T-helper 17 cell (primary cell): ENCODE measurements at places on chromosomes 4 and X.

- no peak for DNase-seq
Observed at GRCh38 chrX:64976673-64977040, 407 bp upstream of the ZC4H2 start.

- DNase-seq = no peak
Observed at GRCh38 chrX:151725338-151725614, 9.3 kb upstream of the CNGA2 start.

- DNase-seq = no peak
Observed at GRCh38 chr4:183700407-183700806, 41.3 kb downstream of the TRAPPC11 start.

DNA sequence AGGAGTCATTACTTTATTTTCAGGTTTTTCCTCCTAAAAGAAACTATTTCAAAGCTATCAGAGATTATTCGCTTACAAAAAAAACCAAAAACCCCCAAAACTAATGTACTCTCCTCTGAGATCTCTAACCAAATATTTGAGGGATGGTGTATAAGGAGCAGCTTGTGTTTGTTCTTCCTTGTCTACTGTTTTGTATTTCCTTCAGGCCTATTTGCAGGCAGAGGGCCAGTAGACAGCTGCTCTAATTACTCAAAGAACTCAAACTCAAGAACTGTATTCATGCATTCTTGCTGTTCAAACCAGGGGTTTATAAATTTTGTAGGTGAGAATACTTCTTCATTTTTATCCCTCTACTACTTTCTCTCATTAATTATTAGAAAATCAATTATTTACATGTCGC is 51.3 kb downstream of the SH3RF1 start:
- DNase-seq = no peak

GRCh38 chr4:15870079-15870478 is 68.5 kb downstream of the FGFBP1 start:
- DNase-seq = no peak

- no peak for DNase-seq
Observed at GRCh38 chr4:156749426-156750403, 221.9 kb downstream of the PDGFC start.

- no peak for DNase-seq
Observed at GRCh38 chr4:107654694-107655093, 65.3 kb downstream of the PAPSS1 start.

DNA sequence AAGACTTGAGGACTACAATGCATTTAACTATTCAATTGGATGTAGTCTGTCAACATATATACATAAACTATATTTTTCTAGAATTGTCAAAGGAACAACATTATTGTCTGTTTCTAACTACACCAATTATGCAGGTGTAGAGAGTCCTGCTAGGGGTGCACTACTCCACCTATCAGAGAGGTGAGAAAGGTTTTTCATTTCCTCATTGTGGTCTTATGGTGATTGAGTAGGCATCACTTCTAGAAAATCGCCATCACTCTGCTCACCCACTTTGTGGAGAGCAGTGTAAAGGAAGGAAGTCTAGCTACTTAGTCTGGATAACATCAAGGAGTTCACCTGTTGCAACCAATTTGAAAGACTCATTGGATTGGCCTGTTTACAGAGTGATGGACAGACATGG is 4.4 kb upstream of the ADH1C start:
- DNase-seq = no peak

DNA sequence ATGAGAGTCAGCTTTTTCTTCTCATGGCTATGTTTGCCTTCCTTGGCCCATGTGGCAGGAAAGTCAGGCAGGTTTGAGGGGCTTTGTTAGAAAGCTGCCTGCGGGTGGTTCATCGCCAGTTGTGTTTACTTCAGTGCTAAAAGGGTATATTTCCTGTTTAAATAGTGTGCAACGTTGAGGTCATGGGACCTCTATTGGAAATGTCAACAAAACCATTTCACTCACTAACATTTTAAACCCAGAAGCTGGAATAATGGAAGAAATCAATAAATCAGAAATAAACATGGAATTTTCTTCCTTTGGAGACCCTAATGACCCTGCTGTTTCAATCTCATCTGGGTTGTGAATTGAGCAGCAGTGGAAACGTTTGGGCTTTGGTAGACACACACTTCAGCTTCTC is 185.8 kb downstream of the ANKRD50 start:
- no peak for DNase-seq

DNA sequence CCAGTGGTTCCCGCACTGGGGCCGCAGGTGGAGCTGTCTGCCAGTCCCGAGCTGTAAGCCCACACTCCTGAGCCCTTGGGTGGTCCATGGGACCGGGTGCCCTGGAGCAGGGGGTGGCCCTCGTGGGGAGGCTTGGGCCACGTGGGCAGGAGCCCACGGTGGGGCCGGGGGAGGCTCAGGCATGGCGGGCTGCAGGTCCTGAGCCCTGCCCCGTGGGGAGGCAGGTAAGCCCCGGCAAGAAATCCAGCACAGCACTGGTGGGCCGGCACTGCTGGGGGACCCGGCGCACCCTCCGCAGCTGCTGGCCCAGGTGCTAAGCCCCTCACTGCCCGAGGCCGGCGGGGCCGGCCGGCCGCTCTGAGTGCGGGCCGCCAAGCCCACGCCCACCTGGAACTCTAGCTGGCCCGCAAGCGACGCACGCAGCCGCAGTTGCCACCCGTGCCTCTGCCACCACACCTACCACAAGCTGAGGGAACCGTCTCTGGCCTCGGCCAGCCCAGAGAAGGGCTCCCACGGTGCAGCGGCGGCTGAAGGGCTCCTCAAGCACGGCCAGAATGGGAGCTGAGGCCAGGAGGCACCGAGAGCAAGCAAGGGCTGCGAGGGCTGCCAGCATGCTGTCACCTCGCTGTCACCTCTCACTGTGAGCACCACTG is 2.0 kb upstream of the METAP1 start:
- DNase-seq = no peak

- DNase-seq = no peak
Observed at GRCh38 chrX:129845616-129846190, 2.0 kb upstream of the ZDHHC9 start.

- DNase-seq = no peak
Observed at GRCh38 chrX:38804432-38804681, 3.1 kb downstream of the MID1IP1 start.

DNA sequence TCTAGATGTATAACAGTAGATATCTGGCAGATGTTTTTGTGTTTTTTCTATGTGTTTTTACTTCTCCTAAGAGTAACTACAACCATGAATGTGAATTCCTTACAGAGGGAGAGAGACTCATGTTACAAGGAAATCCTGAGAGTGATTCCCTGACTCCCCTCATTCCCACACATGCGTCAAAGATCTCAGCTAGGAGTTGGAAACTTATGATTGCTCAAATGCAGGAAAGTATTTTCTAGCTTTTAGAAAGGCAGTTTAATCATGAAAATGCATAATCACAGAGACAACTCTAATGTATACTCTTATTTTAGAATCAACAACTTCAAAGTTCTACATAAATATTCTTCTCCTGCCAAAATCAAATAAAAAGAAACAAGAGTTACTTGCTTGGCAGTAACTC is 121.8 kb downstream of the PDE5A start:
- DNase-seq = no peak

GRCh38 chr4:153997516-153997915 is 208.6 kb upstream of the SFRP2 start:
- no peak for DNase-seq

GRCh38 chr4:94870146-94870545 is 112.4 kb downstream of the BMPR1B start:
- no peak for DNase-seq

GRCh38 chr4:189979196-189980047 is 38.8 kb downstream of the FRG1 start:
- no peak for DNase-seq

DNA sequence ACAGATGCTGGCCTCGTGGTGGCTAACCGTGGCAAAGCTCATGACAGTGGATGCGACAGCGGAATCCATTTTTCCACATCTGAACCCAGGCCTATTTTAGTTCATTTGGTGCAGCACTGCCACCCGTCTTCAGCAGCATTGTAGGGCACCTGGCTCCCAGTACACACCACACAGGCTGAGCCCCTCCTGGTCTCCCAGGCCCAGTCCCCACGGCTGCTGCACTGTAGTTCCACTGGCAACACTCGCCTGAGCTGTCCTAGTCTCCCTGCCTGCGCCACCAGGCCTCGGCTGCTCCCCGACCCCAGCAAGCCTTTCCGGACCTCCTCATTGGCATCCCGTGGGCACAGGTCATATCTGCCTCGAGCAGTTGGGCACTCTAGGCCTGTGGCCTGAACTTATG is 76.2 kb downstream of the MTMR1 start:
- DNase-seq = no peak
